ENCODE measurements at places on chromosomes 1 and 21.

DNA sequence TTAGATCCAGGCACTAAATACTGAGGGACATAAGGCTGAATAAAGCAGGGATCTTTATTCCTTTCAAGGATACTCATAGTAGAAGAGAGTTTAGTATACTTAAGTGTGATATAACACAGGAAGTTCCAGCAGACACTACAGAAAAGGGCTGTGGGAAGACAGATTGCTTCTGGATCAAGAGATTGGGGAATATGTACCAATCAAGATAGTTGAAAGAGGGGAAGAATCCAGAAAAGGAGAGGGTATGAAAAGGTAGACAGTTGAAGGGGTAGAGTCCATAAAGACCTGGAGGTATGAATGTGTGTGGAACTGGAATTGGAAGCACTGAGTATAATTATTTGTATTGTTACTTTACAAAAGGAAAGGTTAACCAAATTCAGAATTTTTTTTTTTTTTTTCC lies 2.4 kb downstream of the RPS6KC1 start:
- DNase-seq: no peak

GRCh38 chr1:63868268-63868781 lies 94.5 kb downstream of the ROR1 start:
- DNase-seq: no peak

- no peak for DNase-seq
These were observed 3.3 kb downstream of the CASZ1 start for GRCh38 chr1:10793129-10793651.

GRCh38 chr1:22089787-22090186 lies 37.3 kb downstream of the CDC42 start:
- no peak for DNase-seq

GRCh38 chr1:206586501-206587445 lies 25.5 kb downstream of the EIF2D start:
- DNase-seq: no peak

GRCh38 chr1:167509587-167509986 lies 8.7 kb downstream of the CD247 start:
- DNase-seq: no peak

- DNase-seq: no peak
These were observed 477.8 kb upstream of the CAMK1G start for GRCh38 chr1:209105701-209106100.

GRCh38 chr1:20732071-20732587 lies 374 bp downstream of the SH2D5 start:
- peak; percentile 61 for DNase-seq

GRCh38 chr1:114003431-114003830 lies 24.2 kb downstream of the OLFML3 start:
- no peak for DNase-seq

DNA sequence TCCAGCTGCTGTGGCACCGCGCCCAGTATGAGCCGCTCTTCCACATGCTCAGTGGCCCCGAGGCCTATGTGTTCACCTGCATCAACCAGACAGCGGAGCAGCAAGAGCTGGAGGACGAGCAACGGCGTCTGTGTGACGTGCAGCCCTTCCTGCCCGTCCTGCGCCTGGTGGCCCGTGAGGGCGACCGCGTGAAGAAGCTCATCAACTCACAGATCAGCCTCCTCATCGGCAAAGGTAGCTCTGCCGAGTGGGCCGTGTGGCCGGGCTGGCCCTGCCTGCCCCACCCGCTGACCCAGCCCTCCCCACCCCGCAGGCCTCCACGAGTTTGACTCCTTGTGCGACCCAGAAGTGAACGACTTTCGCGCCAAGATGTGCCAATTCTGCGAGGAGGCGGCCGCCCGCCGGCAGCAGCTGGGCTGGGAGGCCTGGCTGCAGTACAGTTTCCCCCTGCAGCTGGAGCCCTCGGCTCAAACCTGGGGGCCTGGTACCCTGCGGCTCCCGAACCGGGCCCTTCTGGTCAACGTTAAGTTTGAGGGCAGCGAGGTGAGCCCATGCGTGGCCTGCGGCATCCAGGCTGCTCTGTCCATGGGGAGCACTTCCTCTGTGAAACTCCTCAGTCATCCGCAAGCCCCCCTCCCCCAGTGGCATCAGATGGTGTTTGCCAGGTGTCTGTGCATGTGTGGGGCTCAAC lies 64.2 kb downstream of the PIK3CD start:
- no peak for DNase-seq

DNA sequence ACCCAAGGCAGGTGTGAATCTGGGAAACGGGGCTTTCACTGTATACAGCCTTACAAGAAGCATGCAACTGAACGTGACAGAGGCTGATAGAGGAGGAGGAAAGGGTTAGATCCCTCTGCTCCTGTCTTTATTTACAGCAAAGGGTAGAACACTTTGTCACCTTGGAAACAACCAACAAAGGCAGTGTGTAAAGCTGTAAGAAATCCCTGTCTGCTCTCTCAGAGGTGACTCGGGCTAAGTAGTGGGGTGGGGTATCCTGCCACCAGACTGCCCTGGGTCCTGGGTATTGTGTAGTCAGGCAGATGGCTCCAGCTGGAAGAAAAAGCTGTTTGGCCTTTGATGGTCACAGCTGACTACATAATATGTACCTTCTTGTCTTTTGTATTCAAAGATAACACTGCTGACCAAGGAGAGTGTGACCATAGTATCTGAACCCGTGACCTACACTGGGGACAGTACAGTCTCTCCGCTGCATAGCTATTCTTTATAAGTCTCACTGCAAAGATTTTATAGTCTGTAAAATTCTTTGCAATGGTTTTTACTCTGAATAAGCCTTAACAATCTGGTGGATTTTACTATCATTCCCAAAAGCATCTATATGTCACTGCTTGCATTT lies 22.1 kb upstream of the POU2F1 start:
- DNase-seq: no peak

DNA sequence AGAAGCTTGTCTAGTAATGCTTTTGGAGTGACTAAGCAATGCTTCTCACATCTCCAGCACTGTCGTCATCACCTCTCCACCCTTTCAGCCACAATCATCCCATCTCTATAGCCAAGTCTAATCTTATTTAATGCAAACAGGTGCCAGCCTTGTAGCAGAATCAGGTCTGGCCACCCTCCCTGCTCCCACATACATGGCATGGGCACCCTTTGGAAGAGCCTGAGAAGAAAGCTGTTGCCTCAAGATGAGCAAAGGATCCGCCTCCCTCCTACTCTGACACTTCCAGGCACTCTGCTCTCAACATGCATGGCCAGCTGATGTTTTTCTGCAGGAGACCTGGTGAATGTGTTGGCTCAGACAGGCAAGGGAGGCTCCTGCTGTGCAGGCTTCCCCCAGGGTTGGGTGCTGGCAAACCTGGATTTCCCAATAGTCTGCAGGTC lies 113.1 kb upstream of the GRIK3 start:
- DNase-seq: no peak

DNA sequence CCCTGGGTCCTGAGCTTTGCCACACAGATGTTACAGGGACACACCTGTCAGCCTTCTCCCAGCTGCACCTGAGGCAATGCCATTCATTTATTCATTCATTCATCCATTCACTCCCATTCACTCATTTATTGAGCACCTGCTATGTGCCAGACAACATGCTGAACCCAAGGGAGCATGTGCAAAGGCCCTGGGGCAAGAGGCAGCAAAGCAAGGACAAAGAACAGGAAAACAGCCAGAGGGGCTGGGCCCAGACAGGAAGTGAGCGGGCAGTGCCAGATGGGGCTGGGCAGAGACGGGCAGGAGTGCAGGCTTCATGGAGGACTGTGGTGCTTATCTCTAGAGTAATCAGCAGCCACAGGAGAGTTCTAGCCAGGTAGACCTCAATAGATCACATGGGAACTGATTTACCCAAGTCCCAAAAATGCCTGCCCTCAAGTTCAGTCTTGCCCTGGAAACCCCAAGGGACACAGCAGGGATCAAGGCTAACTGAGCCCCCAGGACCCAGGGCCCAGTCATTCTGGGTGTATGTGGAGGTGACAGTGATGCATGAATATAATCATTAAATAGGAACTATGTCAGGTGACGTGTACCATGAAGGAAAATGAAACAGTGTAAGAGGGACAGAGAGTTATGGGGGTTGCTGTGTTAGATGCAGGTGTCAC lies 530.3 kb downstream of the MATN1 start:
- DNase-seq: no peak

DNA sequence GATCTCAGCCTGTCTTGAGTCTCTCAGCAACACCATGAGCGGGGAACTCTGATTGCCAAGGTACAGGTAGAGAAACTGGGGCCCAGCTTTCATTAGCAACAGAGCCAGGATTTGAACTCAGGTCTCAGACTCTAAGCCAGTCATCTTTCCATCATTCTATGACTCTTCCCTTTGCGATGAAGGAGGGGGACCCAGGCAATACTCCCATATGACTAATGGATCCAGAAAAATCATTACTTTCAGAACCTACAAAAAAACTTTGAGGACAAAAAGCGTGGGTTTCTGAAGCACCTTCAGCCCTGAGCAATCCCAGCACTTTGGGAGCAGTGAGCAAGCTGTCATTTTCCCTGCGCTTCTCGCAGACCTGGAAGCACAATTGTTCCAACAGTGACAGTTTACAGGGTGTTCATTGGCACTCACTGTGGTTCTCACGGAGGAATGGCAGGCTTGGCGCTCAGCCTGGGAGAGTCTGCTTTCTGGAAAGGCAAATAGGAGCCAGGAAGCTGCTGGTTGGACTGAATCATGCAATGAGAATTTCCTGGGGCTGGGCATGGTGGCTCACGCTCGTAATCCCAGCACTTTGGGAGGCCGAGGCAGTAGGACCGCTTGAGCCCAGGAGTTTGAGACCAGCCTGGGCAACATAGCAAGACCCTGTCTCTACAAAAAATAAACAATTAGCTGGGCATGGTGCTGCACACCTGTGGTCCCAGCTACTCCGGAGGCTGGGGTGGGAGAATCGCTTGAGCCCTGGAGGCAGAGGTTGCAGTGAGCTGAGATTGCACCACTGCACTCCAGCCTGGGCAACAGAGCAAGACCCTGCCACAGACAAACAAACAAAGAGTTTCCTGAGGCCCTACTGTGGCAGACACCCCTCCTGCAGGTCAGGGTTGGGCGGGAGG lies 40.1 kb downstream of the SLC2A7 start:
- DNase-seq: peak; percentile 89

- peak; percentile 13 for DNase-seq
These were observed 32.1 kb upstream of the DDAH1 start for GRCh38 chr1:85496941-85497582.

- DNase-seq: peak; percentile 54
These were observed 112.5 kb downstream of the CSMD2 start for GRCh38 chr1:34052565-34052964.

GRCh38 chr1:237146241-237146640 lies 104.3 kb downstream of the RYR2 start:
- DNase-seq: no peak

GRCh38 chr1:42730988-42731387 lies 9.0 kb downstream of the CLDN19 start:
- no peak for DNase-seq

DNA sequence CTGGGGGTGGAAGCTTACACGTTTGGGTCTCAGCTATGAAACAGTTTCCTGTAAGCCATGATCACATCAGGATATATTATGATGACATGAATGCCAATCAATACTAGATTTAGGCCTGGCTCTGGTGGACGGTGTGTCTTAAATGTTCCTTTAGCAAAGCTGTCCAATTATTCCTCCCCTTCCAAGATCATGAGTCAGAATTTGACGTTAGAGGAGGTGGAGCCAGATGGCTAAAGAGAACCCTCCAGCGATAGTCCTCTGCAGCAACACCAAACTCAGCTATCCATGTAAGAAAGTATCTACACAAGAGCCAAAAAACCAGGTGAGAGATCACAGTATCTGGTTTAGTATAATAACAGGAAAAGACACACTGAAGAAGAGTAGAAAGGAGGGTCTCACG lies 47.8 kb downstream of the PACC1 start:
- DNase-seq: no peak

GRCh38 chr1:151069103-151069486 lies 1.5 kb upstream of the GABPB2 start:
- no peak for DNase-seq

- DNase-seq: no peak
These were observed 48.1 kb upstream of the ZSWIM5 start for GRCh38 chr1:45254490-45254889.

- no peak for DNase-seq
These were observed 116.2 kb downstream of the CENPF start for GRCh38 chr1:214719207-214719606.

DNA sequence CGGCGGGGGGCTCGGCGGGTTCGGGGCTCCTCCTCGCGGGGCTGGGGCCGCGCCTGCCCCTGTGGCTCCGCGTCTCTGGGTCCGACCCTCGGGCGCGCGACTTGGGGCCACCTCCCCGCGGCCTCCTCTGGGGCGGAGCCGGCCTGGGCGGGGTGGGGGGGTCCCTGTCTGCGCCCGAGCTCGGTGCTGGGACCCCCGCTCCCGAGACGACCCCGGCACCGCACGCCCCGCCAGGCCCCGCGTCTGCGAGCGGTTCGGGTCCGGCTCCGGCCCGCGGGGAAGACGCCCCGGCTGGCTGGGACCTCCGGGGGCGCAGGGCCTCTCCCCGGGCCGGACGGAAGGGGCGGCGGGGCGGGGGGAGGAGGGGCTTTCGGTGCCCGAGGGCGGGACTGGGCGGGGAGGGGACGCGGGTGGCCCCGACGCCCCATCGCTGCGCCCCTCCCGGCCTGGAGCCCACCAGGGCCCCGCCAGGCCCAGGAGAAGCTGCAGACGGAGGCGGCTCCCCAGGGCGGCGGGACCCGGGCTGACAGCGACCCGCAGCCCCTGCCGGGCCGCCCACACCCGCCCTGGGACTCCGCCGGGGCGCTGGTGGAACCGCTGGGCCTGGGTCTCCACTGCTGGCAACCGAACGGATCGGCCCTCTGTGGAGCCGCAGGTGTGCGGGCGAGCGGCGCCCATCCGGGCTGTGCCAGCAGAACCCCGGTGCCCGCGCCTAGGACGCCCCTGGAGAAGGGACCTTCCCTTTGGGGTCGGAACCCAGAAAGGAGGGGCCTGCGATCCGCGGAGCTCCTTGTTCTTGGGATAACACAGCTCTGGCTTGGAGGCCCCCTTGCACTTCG lies 610 bp downstream of the COL6A2 start:
- no peak for DNase-seq

GRCh38 chr1:87252406-87252805 lies 76.3 kb upstream of the LMO4 start:
- DNase-seq: no peak

- no peak for DNase-seq
These were observed 28.5 kb upstream of the C1orf105 start for GRCh38 chr1:172391976-172392375.

GRCh38 chr1:204460346-204460745 lies 34.3 kb downstream of the PIK3C2B start:
- no peak for DNase-seq

DNA sequence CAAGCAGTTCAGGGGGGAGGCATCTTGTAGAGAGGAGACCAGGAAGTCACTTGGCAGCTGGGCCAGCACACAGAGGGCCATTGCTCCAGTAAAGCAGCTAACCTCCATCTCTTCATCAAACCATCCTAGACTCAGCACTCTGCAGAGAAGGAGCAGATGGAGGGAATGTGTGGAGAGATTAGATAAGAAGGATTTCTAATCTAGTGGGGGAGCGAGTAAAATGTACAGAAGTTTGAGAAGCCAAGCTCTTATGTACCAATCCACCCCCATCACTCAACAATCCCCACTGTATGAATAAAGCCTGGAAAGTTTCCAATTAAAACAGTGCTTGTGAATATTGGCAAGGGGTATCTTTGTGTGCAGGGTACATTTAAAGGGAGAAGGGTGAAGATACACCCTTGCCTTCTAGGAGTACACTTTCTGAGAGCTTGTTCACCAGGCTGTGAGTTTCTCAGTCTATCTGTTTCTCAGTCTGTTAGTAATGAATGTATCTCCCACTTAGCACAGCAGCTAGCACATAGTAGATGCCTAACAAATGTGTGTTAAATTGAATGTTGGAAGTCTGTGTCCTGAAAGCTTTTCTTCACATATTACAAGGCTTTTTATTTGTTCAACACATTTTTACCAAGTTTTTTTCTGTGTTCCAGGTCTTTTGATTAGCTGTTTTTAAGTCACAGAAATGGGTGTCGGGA lies 142.7 kb upstream of the UBE2U start:
- DNase-seq: no peak

Data from Ammon's horn (tissue), 1 donor.